ENCODE measurements at places on chromosomes 1 and 21.

DNA sequence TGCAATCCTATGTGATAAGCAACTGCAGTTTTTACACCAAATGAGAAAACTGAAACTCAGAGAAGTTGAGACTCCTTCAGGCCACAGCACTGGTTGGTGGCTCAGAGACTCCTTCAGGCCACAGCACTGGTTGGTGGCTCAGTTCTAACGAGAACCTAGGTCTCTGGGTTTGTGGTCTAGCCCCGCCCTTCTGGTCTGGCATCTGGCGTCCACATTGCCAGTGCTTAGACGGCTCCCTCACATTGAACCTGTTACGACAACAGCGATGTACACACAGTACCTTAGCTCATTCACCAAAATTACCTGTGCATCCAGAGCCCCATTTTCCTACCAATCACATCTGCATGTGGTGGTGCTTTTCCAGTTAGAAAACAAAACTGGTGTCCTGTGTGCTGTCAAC is 66.1 kb downstream of the NID1 start:
- H3K36me3 ChIP-seq = peaks cover 78% of the 10 kb centered on the region
- no peaks in the 10 kb centered on the region for H3K27me3 ChIP-seq
- no peak overlapping the region for H3K4me3 ChIP-seq
- no peak for DNase-seq

- no peak overlapping the region for H3K4me3 ChIP-seq
- no peak for DNase-seq
- no peaks in the 10 kb centered on the region for H3K27me3 ChIP-seq
- H3K36me3 ChIP-seq = peaks cover 13% of the 10 kb centered on the region
- peak overlapping the region; percentile 95 for H3K27ac ChIP-seq
These were observed 7.7 kb upstream of the SF3A3 start for GRCh38 chr1:37997256-37998088.

- H3K36me3 ChIP-seq = no peaks in the 10 kb centered on the region
- DNase-seq = no peak
- H3K4me3 ChIP-seq = no peak overlapping the region
- H3K27ac ChIP-seq = no peak overlapping the region
- H3K27me3 ChIP-seq = peaks cover 24% of the 10 kb centered on the region
These were observed 13.2 kb upstream of the IGSF3 start for GRCh38 chr1:116680752-116681151.

DNA sequence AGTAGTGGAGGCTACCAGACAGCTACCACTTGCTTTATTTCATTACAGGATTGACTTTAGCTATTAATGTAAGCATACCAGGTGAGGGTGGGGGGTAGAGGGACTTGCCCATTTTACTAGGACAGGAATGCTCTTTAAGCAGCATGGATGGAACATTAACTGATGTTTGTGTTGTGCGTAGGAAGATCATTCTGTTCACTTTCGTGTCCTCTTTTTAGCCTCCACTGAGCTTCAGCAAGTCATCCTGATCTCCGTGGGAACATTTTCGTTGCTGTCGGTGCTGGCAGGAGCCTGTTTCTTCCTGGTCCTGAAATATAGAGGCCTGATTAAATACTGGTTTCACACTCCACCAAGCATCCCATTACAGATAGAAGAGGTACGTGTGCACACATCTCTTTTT is 29.3 kb downstream of the IFNGR2 start:
- DNase-seq = no peak
- H3K27ac ChIP-seq = no peak overlapping the region
- no peaks in the 10 kb centered on the region for H3K27me3 ChIP-seq
- peaks cover 99% of the 10 kb centered on the region for H3K36me3 ChIP-seq
- H3K4me3 ChIP-seq = no peak overlapping the region

DNA sequence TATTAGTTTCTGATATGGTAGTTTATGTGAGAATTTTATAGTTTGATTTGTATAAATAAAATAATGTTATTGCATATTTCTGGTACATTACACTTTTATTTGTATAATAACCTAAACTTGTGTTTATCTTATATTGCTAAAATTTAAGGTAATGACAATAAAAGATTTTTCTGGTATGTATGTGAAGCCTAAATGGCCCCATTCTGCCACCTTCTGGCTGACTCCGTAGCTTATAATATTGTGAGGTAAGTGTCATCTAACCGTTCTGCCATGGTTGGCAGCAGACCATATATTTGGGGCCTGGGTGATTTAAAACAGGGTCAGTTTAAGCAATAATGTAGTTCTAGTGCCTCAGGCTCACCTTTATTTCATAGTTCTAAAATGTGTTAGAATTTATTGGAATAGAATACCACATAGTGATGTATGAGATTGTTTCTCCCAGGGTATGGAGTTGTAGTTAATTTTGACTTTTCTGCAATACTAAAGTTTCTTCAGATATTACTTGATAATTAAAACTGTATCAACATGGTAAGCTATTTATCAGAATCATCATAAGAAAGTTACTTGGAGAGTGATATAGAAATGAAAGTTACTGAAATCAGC is 21.2 kb upstream of the PRKACB start:
- DNase-seq = no peak
- no peaks in the 10 kb centered on the region for H3K27me3 ChIP-seq
- H3K4me3 ChIP-seq = no peak overlapping the region
- H3K4me1 ChIP-seq = peaks cover 17% of the 10 kb centered on the region

- peak; percentile 48 for DNase-seq
- H3K4me3 ChIP-seq = peak overlapping the region; percentile 75
- H3K27ac ChIP-seq = peak overlapping the region; percentile 91
- no peaks in the 10 kb centered on the region for H3K36me3 ChIP-seq
- peaks cover 15% of the 10 kb centered on the region for H3K27me3 ChIP-seq
- peaks cover 32% of the 10 kb centered on the region for H3K4me1 ChIP-seq
These were observed 631 bp downstream of the LRIF1 start for GRCh38 chr1:110962892-110963690.

DNA sequence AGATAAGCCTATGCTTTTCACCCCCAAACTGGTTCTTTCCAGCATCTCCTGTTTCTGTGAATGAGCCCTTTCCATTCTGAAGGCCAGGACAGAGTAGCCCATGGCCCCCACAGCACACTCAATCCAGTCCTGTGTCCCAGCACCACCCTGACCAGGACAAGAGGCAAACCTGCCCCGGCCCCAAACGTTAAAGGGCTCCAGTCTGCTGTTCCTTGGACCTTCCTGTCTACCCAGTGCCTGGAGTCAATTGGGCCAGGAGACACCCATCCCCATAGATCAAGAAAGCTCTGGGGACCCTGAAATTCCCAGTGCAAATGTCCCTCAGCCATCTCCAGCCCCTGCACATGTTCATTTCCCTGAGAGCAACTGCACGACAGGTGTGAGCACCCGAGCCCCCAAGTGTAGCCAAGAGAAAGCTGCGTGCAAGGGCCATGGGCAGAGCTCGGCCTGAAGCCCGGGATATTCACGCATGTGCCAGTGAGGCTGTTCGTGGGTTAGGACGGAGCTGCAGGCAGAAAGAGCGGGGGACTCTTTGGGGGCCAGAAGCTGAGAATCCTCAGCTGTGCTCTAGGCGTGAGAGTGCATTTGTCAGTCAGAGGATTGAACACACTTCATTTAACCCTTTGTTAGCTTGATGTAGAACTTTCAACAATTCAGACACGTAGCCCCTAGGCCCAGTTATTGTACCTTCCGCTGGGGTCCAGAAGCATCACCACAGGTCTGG is 4.2 kb upstream of the RIPK4 start:
- H3K4me3 ChIP-seq = no peak overlapping the region
- peaks cover 100% of the 10 kb centered on the region for H3K27me3 ChIP-seq
- H3K27ac ChIP-seq = no peak overlapping the region
- no peaks in the 10 kb centered on the region for H3K36me3 ChIP-seq
- H3K4me1 ChIP-seq = peaks cover 30% of the 10 kb centered on the region

DNA sequence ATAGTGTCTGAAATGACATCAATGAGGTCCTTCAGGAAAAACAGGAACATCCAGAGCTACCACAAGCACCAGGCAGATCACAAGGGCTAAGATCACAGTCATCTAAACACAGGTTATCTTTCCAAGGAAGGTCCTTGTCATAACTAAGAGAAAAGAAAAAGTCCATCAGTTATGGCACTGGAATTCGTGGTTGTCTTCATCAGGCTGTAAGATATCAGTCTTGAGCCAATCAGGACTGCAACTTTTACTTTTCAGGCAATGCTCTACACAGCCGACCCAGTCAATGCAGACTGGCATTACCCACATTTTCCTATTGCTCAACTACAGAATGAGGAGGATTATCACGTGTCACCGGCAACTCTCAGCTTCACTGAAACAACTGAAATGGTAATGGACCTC is 26.4 kb downstream of the SORT1 start:
- H3K27ac ChIP-seq = peak overlapping the region; percentile 75
- no peaks in the 10 kb centered on the region for H3K27me3 ChIP-seq
- H3K4me1 ChIP-seq = peaks cover 55% of the 10 kb centered on the region
- peak overlapping the region; percentile 16 for H3K4me3 ChIP-seq

DNA sequence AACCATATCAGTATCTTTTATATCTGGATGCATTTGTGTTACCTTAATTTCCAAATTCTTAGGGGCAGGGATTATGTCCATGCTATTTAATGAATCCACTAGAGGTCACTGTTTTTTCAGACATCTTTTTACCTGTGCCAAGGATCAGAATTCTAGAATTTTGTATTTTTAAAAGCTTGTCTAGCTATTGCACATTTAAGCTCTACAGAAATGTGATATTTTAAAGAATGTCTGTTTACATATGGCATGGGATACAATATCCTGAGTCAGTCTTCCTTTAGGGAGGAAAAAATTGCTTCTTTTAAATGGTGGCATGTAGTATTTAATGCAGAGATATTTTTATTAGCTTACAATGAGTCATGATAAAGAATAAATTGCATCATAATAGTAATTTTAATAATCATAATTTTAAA is 11.3 kb downstream of the RPAP2 start:
- H3K4me1 ChIP-seq = no peaks in the 10 kb centered on the region
- no peak overlapping the region for H3K27ac ChIP-seq
- H3K36me3 ChIP-seq = peaks cover 49% of the 10 kb centered on the region
- no peaks in the 10 kb centered on the region for H3K27me3 ChIP-seq
- no peak for DNase-seq

DNA sequence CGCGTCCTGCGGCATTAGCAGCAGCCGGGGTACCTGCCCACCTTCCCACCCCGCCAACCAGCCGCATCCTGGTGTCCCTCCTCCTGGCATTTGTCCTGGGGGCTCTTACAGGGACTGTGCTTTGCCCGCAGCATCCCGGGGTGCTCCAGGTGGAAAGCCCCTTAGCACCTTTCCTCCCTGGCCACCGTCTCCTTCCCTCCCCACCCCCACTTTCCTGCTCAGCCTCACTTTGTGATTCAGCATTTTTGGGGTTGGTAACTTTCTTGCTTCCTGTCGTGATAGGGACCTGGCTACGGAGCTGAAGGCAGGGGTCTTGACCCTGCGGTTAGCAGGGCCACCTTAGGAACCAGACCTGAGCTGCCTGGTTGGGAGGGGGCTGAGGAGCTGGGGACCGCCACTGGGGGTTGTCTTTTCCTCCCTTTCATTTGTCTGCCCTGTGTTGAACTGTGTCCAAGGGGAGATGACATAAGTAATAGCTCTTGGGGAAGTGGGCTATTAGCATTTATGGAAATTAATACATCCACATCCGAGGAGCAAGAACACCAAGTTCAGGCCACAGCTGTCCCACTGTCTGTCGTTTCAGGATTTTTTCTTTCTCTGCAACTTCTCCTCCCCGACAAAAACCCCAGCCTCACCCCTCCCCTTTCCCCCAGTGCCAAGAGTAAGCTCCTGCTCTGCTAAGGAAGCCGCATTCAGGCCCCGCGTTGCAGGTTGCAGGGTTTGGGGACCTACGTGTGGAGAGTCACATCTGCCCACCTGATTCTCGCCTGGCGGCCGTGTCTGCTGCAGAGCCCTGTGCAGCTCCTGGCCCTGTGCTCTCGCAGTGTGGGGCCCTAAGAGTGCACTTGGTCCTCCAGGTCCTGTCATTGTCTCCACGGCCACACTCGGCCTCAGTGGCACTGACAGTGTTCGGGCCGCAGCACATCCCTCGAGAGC is 1.6 kb upstream of the NPHP4 start:
- no peaks in the 10 kb centered on the region for H3K27me3 ChIP-seq
- DNase-seq = peak; percentile 12
- H3K4me1 ChIP-seq = peaks cover 37% of the 10 kb centered on the region
- H3K36me3 ChIP-seq = no peaks in the 10 kb centered on the region

DNA sequence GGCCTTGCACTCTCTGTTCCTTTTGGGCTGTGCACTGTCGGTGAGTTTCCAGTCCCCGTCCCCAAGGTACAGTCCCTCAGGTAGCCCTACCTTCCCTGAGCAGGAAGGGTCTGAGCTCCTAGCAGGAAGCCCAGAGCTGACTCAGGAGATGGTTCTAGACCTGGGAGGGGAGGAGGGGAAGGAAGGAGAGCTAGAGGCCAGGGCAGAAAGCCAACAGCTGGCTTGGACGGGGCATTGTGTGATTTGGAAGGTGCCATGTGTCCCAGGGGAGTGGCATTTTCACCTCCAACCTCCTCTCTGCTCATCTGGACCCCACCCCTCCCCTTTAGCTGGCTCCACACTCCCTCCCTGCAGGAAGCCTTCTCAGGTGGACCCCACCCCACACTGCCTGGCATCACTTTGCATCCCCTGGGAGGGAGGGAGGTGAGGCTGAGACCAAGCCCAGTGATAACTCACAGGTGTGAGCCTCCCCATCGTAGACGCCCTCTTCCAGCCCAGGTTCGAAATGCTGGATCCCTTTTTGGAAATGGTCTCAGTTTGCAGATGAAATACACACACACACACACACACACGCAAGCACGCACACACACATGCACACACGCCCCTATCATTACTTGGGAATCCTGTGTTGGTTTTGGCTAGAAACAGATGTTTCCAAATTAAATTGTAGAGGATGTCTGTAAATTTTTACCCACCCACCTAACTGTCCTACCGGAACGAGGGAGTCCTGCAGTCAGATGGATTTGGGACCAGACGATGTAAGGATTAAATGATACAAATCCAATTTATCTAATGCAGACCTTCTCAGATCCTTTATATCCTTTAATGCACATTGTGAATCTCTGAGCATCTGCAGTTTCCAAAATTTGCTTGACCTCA is 19.7 kb upstream of the IFNLR1 start:
- H3K4me1 ChIP-seq = peaks cover 4% of the 10 kb centered on the region
- no peak for DNase-seq

GRCh38 chr1:96641282-96641681 is 80.3 kb upstream of the PTBP2 start:
- DNase-seq = no peak
- H3K4me1 ChIP-seq = no peaks in the 10 kb centered on the region
- H3K4me3 ChIP-seq = no peak overlapping the region
- no peaks in the 10 kb centered on the region for H3K36me3 ChIP-seq
- H3K27me3 ChIP-seq = no peaks in the 10 kb centered on the region

DNA sequence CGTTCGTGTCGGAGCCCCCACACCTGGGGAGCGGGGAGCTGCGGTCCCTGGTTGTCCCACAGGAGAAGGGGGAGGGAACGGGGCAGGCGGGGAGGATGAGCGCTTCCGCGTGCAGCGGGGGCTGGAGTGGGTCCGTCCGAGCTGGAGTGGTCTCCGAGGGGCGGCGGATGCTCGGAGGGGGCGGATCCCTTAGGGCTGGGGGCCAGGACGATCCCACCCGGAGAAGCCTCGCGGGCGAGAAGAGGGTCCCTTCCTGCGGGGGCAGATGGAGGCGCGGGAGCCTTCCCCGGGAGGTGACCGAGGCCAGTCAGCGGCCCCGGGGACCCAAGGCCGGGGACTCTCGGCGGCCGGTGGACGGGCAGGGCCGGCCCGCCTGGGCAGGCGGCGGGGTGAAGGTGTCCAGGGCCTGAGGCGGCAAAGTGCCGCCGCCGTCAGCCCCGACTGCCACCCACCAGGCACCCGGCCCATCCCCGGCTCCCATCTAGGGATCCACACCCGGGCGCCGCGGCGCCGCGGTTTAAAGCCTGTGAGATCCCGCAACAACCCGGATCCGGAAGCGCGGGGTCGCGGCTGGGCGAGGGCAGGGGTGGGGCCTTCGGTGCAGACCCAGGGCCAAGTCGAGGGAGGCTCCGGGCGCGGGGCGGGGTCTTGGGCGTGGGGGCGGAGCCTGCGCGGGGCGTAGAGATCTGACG is 5.3 kb upstream of the CCDC27 start:
- peaks cover 37% of the 10 kb centered on the region for H3K4me1 ChIP-seq
- H3K36me3 ChIP-seq = peaks cover 8% of the 10 kb centered on the region
- peak overlapping the region; percentile 90 for H3K4me3 ChIP-seq
- peak; percentile 91 for DNase-seq
- H3K27me3 ChIP-seq = peaks cover 13% of the 10 kb centered on the region
